Sciatic nerve (tissue), 2 donors: ENCODE measurements at places on chromosomes 2 and 18.

- DNase-seq: no peak
These were observed 26.4 kb downstream of the ASXL2 start for GRCh38 chr2:25851740-25852503.

GRCh38 chr2:231640641-231641111, 48.0 kb downstream of the TEX44 start:
- DNase-seq: no peak

DNA sequence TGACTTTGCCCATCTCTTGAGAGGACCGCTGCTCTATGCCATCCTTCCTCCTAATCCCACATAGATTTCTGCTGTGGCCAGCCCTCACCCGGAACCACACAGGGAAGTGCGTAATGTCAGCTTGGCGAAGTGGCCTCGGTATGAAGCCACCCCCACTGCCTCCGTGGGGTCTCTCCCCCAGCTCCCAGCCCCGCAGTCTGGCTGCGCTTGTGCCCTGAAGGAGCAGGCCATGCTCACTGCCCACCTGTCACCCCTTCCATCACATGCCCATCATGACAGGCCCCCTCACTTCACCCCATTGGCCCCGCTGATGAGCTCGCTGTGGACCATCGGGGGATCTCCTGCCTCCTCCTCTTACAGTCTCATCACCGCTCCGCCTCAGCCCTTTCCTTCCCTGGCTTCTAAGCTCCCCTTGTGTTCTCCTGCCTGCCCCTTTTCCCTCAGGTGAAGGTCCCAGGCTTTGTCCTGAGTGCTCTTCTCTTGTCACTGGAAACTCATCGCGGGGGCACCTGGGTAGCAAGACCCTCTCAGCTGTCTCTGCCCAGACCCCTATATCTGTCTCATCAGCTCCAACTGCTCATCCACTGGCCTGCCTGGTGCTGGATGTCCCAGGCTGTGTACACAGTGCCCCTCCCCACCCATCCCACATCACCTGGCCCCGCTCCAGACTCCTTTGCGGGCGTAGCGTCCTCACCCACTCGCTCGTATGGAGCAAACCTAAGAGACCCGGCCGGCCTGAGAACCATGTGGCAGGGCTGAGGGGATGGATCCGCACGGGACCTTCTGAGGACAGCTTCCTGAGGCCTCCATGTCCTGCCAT, 81.7 kb downstream of the GLI2 start:
- no peak for DNase-seq

GRCh38 chr2:216339456-216340279, 32.6 kb downstream of the MARCHF4 start:
- DNase-seq: no peak
